ENCODE measurements at places on chromosomes 4 and X. TPM values are rescaled to one million over a fixed set of nuclear protein-coding genes. Genes with fewer than 3 reads are reported as not detected.

DNA sequence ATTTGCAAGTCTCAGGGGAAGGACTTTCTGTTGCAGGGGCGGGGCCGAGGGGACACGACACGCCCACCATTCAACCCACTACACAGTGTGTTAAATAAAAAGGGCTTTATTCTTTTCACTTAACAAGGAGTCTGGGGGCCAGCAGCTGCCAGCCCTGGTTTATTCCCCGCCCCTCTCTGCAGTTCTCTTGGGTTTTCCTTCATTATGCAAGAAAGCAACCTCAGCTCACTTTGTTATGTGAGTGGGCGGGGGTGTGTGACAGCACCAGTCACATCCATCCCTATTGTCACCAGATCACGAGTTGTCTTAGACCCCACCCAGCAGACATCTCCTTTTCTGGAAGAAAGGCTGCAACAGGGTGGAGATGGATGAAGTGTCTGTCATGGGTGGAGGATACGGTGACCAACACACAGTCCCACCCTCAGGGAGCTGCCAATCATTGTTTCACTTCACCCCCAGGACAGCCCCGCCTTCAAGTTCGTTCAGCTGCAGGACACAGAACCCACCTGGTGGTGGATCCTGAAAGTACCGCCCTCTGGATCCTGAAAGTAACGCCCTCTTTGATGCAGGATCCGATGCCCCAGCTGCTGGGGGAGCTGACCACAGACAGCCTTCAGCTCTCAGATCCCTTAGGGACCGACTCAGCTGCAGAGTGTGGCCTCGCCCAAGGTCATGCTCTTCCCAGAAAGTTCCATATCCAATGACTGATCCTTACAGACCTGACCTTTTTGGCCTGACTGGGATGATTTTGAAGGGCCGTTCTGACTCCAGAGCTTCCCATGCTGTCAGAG is 79.6 kb downstream of the SMIM20 start:
- DNase-seq = no peak

The HEPH gene
- total RNA-seq = 109 TPM

GRCh38 chrX:9267415-9267814 is 197.4 kb upstream of the TBL1X start:
- DNase-seq = no peak

The ADH4 gene
- 0.27 TPM for total RNA-seq

DNA sequence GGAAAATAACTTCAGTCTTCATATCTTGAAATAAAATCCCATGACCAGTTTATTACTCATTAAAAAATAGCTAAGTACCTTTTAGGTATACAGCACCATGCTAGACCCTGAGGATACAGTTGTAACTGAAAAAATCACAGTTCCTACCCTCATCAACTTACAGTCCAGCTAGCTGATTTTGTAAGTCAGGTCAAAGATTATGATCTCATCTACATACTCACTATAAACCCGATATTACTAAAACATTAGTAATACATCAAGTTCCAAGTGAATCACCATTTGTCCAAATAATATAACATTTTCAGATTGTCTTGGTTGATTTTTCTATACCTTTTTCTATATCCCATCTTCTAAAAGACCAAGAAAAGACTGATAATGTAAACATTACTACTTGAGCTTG is 333.9 kb downstream of the INPP4B start:
- no peak for DNase-seq

DNA sequence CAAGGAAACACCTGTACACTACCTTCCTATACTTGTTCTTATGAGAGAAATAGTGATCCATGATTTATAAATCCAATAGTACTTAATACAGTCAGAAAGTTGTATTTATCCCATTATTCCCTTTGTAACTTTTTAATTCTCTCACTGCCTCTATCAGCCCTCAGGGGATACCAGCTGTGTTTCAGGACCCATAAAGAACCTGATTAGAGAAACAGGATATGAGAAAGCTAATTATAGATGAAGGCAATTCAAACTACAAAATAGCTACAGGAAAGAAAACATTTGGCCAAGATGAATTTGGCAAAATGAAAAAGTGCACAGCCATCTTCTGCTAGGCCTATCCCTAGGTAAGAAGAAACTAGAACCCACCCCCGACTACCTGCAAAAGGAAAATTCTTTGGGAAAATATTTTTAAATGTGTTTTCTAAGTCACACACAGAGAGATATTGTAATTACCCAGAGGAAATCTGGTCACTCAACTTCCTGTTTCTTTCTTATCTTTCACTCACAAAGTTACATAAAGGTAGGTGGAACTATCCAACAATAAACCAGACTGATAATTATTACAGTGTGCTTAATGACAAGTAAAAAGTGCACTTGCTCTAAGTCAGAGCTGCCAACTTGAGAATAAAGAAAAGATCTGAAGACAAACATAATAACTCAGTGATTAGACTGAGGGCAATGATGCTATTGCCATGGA is 836.5 kb upstream of the HTR2C start:
- no peak for DNase-seq

The AKAP14 gene
- total RNA-seq = not detected

- no peak for DNase-seq
Measured at GRCh38 chr4:13627178-13627605, 333 bp downstream of the BOD1L1 start.

DNA sequence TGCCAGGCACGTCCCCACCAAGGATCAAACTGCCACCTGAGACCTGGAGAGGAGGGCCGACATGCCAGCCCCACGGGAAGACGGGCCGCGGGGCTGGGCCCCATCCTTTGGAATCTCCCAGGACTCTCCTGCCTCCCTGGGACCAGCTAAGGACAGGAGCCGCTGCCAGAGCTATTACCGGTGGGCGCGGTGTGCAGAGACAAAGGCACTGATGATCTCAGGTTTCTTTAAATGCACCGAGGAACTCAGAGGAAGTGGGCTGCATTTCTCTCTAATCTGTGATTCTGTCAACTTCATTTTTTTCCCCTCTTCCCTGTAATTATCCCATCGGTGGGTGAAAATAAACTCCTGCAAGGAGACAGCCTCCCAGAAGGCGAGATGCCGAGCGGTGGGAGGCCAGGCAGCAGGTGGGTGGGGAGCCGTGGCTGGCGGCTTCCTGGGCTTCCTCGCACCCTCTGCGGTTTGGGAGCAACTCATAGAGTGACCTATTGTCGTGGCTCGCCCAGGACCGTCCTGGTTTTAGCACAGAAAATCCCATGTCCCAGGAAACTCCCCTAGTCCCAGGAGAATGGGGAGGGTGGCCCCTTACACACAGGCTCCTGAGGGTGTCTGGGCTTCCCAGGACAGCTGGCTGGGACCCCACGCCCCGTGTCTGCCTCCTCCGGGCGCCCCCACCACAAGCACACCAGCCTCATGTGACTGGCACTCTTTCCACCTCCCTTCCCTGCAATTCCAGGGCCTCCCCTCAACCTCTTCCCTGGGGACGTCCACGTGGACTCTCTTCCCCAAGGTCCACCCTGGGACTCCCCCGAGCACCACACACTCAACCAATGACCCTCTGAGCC is 62.3 kb upstream of the ADRA2C start:
- no peak for DNase-seq

The HSFX1 gene
- total RNA-seq = 2.0 TPM

The SYNPO2 gene
- 264 TPM for total RNA-seq

GRCh38 chr4:184802697-184803015 is 23.1 kb downstream of the ACSL1 start:
- no peak for DNase-seq

The NR3C2 gene
- total RNA-seq = 11.2 TPM

- no peak for DNase-seq
Measured at GRCh38 chr4:95288552-95288951, 260.2 kb downstream of the UNC5C start.

DNA sequence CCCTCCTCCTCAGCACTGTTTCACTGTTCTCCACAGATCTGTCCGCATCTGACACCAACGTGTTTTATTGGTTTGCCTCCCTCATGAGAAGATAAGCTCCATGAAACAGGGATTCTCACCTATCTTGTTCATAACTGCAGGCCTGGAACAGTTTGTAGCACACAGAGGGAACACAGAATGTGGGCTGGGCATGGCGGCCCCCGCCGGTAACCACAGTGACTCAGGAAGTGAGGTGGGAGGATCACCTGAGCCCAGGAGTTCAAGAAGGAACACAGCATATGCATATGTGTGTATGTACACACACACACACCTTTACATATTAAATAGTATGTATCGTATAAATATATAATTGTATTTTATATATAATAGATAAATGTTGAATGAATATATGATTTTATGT is 168.6 kb downstream of the AFAP1 start:
- DNase-seq = no peak

The PLCXD1 gene
- 29.0 TPM for total RNA-seq

GRCh38 chr4:6336166-6336565 is 66.5 kb downstream of the WFS1 start:
- DNase-seq = no peak

DNA sequence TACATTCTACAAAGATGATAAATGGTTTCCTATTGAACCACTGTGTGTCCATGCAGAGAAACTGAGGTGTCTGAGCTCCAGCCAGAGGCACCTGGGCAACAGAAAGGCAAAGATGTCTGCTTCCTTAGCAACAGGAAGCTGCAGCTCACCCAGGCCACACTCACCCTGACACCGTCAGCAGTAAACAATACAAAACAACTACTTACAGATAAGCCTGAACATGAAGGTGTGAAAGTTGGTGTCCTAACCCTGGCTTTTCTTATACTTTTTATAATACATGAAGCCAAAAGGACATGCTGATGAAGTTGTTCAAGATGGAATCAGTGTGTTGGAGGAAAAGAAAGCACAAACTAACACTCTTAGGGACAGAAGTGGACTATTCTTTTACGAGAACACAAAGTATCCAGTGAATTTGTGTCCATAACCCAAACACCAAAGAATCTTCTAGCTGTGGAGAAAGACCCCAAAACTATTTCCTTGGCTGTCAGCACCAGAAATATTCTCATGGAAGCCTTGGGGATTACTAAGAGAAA is 117.3 kb downstream of the SYNPO2 start:
- no peak for DNase-seq

GRCh38 chrX:47186096-47186740 is 7.4 kb upstream of the UBA1 start:
- no peak for DNase-seq

GRCh38 chr4:100721077-100721476 is 203.3 kb upstream of the EMCN start:
- DNase-seq = no peak

GRCh38 chrX:86047174-86047935 is at the start of gene CHM:
Gene CHM, minus strand, starts transcription at chrX:86047558. Its CDS starts 26 bp downstream, at chrX:86047532.
- peak; percentile 20 for DNase-seq

DNA sequence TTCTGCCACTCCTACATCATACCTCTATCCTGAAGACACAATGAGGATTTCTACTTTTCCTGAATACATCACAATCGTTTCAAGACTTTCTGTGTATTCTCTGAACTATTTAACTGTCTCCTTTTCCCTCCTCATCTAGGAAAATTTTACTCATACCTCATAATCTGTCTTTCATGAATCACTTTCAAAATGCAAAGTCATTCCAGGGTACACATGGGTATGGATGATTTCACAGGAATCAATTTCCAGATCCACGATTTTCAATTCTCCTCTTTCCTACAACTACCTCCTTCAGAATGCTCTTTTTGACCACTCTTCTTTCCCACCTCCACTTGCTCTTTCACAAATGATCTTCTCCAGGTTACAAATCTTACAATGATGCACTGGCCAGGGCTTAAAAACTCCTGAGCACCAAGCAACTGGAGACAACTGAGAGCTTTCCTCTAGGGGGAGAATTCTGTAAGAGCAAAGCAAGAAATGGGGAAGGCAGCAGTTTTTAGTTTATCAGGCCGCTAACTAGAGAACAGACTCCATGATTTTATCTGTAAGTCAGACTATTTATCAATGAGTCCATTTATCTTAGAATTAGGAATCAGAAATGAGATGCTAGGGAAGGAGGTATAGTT is 116.4 kb downstream of the PPP3CA start:
- no peak for DNase-seq

The CENPVL3 gene
- total RNA-seq = not detected

DNA sequence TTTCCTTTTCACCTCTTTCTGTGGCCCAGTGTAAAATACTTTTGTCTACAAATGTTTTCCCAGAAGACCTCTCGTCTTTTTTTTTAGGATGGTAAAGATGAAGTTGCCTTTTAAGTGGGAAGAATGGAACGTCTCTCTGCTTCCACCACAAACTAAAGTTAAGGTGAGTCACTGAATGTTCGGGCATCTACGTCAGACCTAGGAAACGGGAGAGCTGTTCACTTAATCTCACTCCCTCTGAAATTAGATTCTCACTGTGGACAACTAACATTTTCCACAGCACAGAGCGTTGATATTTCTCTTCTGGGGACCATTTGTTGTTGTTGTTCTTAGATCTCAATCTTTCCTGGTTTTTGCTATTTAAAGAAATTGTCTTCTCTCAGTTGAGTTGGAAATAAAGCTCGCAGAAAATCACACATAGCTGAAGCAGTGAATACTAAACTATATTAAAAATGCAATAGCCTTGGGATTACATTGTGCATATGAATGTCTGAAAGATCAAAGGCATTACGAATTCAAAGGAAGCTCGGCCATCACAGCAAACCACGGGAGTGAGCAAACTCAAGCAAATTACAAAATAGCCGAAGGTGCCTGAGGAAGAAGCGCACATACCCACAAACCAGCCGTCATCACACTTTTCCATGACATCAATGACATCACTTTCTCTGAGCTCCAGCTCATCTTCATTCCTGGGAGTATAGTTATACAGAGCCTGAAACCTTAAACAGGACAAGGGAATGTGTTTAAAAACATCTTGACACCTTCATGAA is 53.9 kb upstream of the PDLIM3 start:
- DNase-seq = no peak

The TMSB15A gene
- total RNA-seq = not detected

- no peak for DNase-seq
Measured at GRCh38 chr4:176920694-176921093, 128.0 kb upstream of the VEGFC start.

DNA sequence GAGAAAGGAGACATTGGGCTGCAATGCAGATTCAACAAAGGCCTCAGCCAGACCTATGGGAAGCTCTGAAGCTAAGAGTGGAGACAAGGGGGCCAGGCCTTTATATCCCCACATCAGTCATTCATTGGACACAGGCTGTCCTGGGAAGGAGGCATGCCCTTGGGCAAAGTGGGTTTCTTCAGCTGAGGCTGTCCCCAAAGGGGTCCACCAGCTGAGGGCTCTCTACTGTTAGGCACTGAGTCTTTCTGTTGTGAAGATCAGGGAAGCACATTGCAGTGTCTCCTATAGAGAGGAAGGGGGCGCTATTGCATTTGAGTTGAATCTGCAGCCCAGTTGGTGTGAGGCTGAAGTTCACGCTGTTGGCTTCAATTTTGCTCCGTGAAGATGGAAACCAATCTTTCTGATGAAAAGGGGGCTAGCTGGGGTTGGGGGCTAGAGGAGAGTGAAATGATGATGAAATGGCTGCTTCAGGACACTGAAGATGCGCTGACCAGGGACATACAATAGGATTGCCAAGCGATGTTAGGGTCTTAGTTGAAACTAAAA is 48.0 kb downstream of the SLC25A5 start:
- DNase-seq = no peak

- DNase-seq = no peak
Measured at GRCh38 chrX:9913146-9913433, 54.1 kb upstream of the CLDN34 start.

GRCh38 chr4:123892368-123892976 is 495.9 kb downstream of the SPRY1 start:
- DNase-seq = no peak
